ENCODE measurements at places on chromosomes 3 and 15.

- peak; percentile 8 for DNase-seq
These were observed 1.1 kb downstream of the HES1 start for GRCh38 chr3:194137008-194137505.

GRCh38 chr15:76342058-76342381 lies 5.4 kb downstream of the ISL2 start:
- no peak for DNase-seq

DNA sequence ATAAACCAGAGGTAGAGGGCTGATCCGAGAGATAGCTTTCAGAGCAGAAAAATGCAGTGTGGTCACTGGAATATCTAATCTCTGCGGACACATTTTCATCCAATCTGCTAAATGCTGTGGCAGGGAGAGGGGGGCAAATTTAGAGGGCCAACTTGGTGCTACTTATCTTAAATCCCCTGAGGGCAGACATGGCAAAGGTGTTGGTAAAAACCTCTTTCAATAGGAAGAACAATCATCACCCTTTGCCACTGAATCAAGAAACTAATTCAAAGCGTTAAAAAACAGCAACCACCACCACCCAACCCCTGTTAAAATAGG lies 152.9 kb downstream of the MECOM start:
- DNase-seq = no peak

GRCh38 chr3:71585887-71586809 lies 2.6 kb upstream of the FOXP1 start:
- DNase-seq = no peak

DNA sequence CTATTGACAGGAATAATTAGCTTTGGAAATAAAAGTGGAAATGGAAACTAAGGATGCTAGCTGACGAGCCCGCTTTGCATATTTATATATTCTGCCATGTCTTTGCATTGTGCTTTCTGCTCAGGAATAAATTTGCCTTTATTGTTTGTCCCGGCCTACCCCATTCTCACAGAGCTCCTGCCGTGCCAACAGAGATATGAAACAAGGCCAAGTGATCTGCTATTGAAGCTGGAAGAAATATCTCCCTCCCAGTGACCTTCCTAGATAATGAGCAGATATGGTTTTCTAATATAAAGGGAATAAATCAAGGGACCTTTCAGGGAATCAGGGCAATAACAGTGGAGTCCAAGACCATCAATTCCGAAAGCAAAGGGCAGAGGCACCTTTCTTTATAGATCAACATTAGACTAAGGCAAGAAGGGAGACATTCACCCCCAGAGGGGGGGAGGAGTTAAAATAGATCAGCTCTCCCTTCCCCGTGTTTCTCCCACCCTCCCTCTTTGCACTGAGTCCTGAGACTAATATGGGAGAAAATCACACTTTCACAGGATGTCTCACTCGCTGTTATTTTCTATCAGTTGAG lies 664.6 kb downstream of the AGBL1 start:
- no peak for DNase-seq

GRCh38 chr15:68232449-68232848 lies 2.9 kb upstream of the CLN6 start:
- DNase-seq = no peak

GRCh38 chr3:38117748-38118420 lies 19.0 kb downstream of the ACAA1 start:
- DNase-seq = peak; percentile 51

DNA sequence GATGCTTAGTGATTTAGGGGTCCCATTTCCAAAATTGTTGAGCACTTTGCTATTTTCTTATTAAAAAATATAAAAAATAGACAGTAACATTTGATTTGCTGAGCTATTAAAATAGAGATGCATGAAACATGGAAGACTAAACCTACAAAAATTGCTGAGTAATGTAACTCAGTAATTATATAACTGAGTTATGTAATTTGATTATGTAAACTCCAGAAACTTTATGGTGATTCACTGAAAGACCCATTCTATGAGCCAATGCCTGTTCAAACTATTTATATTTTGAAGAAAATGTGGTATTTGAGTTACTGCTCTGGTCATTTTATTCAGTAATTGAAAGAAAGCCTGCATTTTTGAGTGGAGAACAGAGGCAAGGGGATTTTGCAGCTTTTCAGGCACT lies 1221.5 kb upstream of the ALCAM start:
- no peak for DNase-seq

DNA sequence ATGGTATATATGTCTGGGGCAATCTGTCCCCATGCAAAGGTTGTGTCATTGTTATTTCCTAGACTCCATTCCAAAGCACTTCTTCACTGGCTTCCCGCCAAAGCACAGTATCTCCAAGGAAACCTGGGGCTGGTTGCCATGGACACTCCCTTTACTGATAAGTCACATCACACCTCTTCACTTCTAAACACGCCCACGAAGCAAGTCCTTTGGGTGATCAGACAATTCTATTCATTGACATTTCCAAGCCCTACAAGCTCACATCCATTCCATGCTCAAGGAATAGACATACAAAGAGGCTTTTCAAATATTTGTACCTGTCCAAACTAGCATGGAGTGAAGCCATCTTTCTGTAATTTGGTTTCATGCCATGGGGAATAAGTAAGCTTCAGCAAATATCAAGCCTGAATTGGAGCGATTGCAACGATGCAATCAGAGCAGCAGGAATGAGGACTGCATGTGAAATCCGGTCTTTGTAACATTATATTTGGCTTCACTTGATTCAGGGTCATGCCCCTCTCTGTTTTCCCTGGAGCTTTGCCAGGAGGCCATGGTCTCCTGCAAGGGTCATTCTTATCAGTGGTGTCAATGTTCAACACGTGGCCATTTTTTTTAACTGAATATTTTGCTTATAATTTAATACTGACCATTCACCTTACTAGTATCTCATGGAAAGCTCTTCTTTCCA lies 201.6 kb upstream of the TMC3 start:
- DNase-seq = no peak
